ENCODE measurements at places on chromosomes 6 and 20.

- no peak for DNase-seq
Measured at GRCh38 chr6:6810727-6811126, 222.2 kb downstream of the LY86 start.

DNA sequence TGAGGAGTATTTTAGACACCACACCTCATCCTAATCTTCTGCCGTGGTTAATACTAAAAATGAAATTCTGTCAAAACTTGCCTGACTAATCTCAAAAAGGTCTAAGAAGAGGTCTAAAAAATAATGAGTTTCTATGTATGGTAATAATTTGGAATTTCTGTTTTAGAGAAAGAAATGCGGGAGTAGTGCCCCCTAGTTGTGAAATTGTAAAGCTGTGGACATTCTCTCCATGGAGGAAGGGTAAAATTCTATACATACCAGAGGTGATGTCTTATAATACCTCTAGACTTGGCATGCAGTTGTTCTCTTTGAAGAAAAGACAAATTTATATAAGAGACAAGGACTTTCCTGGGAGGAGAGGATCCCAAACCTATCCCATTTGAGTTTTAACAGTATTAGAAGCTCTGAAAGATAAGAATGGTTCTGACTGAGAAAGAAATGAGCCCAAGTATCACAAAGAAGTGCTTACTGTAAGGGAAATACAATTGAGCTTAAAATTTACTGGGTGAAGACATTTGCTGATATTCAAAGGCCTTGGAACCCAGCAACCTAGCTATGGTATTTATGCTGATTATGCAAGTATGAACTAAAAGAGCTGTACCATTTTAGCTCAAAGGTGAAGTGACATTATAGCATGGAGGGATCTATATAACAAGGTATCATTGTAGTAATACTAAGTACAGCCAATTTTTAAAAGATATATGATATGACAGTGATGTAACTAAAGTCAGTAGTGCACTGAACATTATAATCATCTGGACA, 5.1 kb upstream of the EPHA7 start:
- DNase-seq: no peak

DNA sequence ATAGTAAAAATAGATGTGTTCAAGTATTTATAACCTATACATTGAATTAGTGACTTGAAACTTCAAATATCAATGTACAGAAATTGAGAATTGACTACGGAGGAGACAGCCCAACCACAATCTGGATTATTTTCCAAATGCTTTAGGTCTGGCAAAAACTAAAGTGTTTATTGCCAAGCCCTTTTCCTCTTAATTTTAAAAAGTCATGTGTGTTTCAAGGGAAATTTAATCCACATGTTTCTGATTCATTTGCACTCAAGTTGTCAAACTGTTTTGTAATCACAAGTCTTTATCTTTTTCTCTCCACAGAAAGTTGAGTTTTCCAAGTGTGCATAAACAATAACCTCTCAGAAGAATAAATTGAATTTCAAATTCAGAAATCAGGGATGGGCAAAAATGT, 350.8 kb upstream of the RSPO3 start:
- DNase-seq: no peak

GRCh38 chr6:34680802-34681515, 15.6 kb downstream of the ILRUN start:
- DNase-seq: no peak
